ENCODE measurements at places on chromosomes 7 and 10.

DNA sequence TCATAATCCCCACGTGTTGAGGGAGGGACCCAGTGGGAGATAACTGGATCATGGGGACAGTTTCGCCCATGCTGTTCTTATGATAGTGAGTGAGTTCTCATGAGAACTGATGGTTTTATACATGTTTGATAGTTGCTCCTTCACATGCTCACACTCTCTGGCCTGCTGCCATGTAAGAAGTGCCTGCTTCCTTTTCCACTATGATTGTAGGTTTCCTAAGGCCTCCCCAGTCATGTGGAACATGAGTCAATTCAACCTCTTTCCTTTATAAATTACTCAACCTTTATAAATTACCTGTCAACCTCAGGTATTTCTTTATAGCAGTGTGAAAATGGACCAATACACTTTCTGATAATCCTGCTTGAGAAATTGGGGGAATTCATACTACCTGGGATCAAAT is 80.2 kb downstream of the ZNF37A start:
- DNase-seq: no peak

GRCh38 chr7:117021366-117021765 is 68.1 kb downstream of the ST7 start:
- DNase-seq: no peak

- DNase-seq: no peak
Observed at GRCh38 chr10:4825868-4826791, at the start of gene AKR1E2. Gene AKR1E2, plus strand, starts transcription at chr10:4826207. Its CDS starts 118 bp downstream, at chr10:4826325.

DNA sequence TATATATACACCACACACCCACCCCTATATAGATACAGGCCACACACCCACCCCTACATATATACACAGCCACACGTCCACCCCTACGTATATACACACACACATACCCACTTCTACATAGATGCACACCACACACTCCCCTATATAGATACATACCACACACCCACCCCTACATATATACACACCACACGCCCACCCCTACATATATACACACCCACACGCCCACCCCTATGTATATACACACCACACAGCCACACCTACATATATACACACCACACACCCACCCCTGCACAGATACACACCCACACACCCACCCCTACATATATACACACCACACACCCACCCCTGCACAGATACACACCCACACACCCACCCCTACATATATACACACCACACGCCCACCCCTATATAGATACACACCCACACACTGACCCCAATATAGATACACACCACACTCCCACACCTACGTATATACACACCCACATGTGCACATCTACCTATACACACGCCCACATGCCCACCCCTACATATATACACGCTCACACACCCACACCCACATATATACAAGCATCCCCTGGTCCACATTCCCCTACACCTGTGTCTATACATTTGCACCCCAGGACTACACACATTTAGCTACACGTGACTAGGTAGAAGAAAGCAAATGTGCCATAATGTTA is 52.1 kb upstream of the UBE3C start:
- no peak for DNase-seq
